ENCODE measurements at places on chromosomes 2 and 18.
A peak's percentile ranks its signal among the peaks of the same experiment; 100 is the strongest.

GRCh38 chr2:110819711-110820110, 87.3 kb downstream of the ACOXL start:
- no peak for DNase-seq

DNA sequence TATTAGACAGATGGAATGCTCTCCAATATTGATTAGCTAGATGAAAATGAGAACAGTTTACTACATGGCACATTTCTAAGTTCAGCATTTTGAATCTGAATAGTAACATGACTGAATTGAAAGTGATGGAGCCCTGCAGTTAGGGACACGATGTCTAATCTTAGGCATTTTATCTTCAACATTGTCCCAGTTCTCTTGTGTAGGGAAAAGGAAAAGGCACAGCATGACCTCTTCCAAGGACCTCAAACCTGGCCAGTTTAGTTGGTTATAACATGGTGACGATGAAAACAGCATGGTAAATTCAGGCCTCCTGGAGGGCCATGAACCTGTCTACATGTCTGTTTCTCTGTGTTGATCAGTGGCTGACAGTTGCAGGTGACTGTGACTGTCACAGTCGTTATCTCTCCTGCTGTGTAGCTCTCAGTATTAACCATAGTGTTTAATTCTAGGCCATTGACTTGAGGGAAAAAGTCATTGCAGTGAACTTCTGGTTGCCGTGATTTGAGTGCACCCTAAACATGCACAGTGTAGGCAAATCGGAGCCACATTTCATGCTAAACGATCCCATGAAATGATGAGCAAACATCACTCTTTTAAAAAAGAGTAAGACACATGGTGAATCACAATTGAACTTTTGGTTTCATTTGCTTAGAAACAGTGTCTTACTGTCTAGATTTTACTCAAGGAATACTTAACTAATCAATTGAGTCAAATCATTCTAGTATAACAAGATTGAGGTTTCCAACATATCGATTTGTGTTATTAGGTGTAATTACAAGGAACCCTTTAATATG, 129.7 kb downstream of the PHLPP1 start:
- DNase-seq, result peak; percentile 13

DNA sequence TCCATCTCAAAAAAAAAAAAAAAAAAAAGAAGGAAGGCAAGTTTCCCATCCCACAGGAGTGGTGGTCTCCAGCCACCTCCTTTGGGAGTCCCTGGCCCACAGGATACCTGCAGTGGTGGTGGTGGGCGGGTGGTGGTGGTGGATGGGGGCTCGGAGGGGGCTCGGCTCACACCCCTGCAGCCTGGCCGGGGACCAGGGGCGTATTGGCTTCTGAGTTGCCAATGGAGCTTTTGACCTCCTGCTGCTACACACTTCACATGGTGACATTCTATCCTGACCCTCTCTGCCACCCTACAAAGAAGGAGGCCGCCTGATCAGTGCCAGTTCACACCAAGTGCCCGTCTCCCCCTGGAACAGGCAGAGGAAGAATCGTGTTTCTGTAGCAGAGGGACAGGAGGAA, 119.6 kb downstream of the NFATC1 start:
- DNase-seq, result no peak

GRCh38 chr2:55239656-55240222, 7.3 kb downstream of the RPS27A start:
- no peak for DNase-seq

- DNase-seq, result no peak
Measured at GRCh38 chr2:190178066-190178722, 115.7 kb upstream of the MSTN start.

GRCh38 chr2:9690716-9691498, 60.1 kb upstream of the YWHAQ start:
- DNase-seq, result no peak

DNA sequence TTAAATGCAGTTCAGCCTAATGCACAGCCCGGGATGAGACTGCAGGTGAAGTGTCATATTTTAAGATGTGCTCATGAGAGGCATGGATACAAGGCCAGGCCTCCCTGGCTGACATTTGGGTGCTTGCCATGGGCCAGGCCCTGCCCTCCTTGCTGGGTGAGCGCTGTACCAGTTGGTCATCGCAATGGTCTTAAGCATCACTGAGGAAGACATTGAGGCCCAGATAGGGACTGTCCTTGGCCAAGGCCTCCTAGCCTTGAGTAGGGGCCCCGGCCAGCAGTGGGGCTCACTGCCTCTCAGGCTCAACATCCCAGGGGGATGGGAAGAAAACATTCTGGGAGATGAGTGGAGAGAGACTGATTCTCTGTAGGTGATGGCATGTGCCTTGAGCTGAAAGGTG, 184.3 kb downstream of the SH3RF3 start:
- DNase-seq, result no peak

GRCh38 chr2:25371253-25372241, 29.8 kb upstream of the DNMT3A start:
- DNase-seq, result no peak

GRCh38 chr2:238101891-238102841, 2.0 kb downstream of the ESPNL start:
- no peak for DNase-seq

DNA sequence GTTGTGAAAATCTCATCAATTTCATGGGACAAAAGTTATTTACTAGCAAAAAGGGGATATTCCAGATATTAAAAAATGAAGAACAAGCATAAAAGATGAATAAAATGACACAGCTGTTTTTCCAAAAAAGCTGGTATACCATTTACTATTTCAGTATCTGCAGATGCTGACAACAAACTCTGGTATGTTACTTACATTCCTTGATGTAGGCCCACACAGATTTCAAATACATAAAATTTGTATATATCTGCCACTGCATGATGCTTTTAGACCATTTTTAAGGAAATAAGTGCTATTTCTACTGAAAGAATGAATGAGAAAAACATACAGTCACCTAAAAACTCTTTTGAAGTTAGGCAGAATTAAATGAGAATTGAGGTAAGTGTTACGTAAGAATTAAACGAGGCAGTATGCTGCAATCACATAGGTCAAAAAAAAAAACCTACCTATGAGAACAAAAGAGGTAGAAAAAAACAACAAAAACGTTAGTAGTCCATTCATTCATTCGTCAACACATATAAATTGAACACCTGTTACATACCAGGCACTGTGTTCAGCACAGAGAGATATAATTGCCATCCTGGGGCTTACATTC, 32.5 kb downstream of the ARL5A start:
- no peak for DNase-seq

DNA sequence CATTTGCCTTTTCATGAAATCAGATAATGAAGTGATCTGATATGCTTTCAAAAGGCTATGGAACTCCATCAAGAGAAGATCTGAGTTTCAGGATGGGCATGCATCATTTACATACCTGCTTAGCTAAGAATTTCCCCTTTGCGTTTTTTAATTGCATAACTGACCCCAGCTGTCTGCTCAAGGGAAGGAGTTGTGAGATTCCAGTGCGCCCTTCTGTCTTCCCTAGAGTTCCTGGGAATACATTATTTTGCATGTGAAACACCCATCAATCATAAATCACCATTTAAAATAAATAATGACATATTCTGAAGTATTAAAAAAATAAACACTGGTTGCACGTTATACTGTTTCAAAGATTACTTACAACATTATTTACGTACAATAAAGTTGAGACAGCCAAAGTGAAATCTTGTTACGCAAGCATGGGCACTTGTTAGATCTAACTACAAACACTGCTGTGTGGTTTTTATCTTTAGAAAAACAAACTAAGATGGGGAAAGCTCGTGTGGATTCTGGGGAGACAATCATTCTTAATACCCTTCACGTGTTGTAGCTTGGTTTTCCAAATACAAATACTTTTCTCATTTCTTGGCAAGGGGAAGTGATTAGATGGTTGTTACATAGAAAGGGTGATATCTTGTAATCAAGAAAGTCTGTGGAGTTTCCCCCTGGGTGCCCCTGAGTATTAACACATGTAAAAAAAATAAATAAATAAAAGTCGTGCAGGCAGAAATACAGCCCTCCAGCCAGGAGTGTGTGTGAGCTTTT, 125.7 kb upstream of the LMAN1 start:
- no peak for DNase-seq

DNA sequence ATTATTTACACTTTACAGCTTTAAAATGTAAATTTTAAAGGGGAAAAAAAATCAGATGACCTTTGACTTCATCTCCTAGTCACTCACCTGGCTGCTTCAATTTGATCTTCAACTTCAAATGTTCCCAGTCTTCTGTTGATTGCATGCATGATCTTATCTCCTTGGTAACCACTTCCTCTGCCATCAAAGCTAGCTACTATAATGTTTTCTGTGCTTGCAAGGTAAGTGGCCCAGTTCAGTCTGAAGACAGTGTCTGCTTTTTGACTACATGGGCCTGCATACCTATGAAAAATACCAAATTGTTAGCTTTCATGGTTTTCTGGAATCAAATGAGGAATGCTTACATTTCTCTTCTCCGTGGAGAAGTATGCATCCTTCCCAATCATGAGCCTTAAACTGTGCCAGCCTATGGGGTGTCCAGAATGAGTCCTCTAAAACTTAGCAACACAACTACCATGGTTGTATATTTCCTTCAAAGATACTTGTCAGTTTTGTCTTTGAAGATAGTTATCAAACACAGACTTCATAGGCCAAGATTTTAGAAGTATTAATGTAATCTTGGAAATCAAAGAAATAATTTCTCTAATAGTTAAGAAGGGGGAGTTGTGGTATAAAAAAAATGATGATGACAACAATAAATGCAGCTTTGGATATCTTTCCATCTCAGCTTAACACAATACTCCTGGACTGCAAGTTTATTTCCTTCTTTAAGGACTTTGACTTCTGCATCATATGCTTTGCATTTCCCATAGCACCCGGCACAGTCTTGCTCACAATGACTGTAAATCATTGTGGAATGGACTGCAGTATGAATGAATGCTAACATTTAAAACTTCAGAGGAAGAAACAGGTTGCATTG, 62.1 kb downstream of the DPP4 start:
- DNase-seq, result no peak

- DNase-seq, result no peak
Measured at GRCh38 chr2:158499383-158499782, 42.6 kb downstream of the PKP4 start.

- no peak for DNase-seq
Measured at GRCh38 chr2:88606371-88607030, 20.8 kb downstream of the EIF2AK3 start.

DNA sequence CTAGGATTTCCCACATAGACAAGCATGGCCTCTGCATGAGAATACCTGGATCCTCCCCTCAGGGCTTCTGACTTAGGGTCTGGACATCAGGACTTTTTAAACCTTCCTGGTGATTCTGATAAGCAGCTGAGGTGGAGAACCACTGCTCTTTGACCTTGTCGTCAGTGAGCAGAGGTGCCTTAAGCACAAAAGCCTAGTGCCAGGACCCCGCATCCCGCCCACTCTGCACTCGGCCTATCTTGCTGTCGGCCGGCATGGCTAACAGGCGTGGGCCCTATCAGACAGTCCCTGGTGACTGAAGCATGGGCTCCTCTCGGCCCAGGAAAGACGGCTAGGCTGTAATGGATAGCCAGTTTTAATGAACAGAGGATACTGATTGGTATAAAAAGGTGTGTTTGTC, 6.2 kb downstream of the ANKRD23 start:
- DNase-seq, result no peak

- no peak for DNase-seq
Measured at GRCh38 chr2:100992262-100992661, 9.8 kb upstream of the RPL31 start.

DNA sequence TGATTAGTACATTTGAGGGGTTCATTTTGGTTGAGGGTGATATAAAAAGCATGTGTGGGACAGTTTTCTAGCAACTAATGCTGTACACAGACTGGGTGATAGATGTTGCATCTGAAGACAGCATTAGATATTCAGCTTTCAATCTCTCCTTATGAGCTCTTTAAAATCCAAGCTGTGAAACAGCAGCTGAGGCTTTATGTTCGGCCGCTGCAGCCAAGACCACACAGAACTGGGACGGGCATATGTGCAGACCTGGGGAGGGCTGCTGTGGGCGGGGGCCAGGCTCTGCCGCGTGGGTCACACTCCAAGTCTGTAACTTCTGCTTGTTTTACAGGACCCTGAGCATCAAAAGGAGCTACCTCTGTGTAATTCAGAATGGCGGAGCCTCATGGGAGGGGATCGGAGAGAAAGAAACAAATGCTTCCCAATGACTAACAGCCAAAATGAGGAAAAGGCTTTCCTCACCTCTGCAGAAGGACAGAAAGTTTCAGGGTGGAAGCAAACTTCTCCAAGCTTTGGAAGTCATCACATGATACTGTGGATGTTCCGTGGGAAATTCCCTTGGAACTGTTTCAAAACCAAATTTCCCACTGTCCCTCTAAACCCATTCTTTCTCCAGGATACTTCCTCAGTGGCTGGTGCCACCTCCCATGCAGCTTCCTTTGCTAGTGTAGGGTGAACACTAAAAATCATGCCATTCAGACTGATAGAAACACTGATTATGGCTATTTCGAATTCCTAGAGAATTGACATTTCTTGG, 711.9 kb upstream of the ID2 start:
- no peak for DNase-seq

- DNase-seq, result no peak
Measured at GRCh38 chr2:121491518-121491917, 39.2 kb upstream of the RNU4ATAC start.

DNA sequence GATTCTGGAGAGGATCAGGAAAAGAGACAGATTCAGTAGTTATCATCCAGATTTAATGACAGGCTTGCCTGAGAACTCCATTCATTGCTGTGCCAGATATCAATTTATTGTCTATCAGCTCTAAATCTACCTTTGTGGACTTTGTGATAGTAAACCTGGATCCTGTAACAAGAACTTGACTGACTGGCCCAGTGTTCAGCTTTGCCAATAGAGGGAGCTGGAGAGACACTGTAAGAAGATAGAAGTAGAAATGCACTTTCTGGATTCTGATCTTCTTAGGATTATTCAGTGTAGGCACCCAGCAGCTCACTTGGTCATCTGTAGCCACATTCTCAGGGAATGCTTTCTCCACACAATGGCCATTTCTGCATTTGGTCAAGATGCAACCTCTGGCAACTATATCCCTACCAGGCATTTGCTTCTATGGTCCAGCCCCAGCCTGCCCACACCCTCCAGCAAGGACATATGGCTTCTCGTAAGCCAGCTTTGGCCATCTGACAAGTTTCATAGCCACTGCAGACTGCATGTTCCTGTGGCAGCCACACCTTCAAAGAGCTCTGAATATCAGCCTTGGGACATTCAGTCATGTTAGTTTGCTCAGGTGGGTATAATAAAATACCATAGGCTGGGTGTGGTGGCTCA, 6.1 kb upstream of the SERPINB8 start:
- peak; percentile 39 for DNase-seq

Measured in activated naive CD4-positive, alpha-beta T cell treated with anti-CD3 and anti-CD28 coated beads, Interleukin-2, amount 50 U/mL, for 16 hours (primary cell).